ENCODE measurements at places on chromosomes 2 and 18.

GRCh38 chr2:17475286-17475685 is 43.0 kb downstream of the RAD51AP2 start:
- DNase-seq: peak; percentile 68

- peak; percentile 78 for DNase-seq
Measured at GRCh38 chr2:38260469-38260868, 116.6 kb downstream of the ATL2 start.

DNA sequence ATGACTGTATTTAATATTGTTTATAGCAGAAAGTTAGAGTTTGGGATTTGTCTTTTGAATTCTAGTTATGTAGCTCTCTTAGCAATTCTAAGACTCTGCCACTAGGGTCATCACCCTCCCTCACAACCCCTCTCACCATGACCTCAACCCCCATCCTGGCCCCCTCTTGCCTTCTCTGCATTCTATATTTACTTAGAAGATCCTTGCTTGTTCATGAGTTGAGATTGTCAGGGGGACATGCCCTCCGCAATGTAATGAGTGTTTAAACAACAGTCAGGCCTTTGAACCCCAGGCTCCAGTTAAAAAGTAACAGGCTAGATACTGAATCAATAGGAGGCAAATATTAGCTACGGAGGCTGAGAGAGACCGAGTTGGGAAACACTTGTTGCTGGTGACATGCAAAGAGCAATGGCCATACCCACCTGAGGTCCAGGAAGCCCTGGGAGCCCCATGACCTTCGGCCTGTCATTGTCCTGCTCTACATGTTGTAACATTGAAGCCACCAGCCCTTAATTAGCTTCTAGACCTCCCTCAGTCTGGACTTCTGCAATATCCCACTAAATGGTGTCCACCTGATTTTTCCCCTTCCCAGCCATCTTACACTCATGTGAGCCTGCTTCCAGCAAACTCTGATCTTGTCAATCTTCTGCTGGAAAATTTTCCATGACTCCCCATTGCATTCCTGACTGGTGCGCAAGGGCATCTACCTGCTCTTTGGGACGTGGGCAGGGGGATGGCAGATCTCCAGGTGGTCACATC is 221.1 kb downstream of the ALPK2 start:
- no peak for DNase-seq

GRCh38 chr2:241242306-241242705 is 53.8 kb downstream of the ANO7 start:
- no peak for DNase-seq

- no peak for DNase-seq
Measured at GRCh38 chr18:26971409-26971808, 105.9 kb upstream of the AQP4 start.

- no peak for DNase-seq
Measured at GRCh38 chr2:107569496-107569895, 257.2 kb upstream of the RGPD4 start.

GRCh38 chr2:177646791-177647190 is 254.2 kb downstream of the AGPS start:
- DNase-seq: no peak

DNA sequence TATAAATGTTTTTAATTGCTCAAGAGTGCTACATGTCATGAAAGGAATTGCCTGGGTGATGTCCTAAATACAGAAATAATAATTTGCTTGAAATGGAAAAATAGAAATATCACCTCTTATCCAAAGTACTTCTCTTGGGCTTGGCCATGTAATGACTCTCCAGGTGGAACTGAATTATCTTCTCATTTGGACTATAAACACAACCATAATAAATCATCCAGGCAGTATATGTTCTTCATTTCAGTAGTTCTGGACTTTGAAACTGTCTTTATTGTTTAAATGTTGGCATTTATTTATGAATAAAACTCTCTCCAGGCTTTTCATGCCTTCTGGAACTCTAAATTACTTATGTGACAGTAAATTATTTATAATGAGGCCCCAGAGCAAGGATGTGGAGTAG is 40.5 kb downstream of the OXER1 start:
- peak; percentile 16 for DNase-seq

DNA sequence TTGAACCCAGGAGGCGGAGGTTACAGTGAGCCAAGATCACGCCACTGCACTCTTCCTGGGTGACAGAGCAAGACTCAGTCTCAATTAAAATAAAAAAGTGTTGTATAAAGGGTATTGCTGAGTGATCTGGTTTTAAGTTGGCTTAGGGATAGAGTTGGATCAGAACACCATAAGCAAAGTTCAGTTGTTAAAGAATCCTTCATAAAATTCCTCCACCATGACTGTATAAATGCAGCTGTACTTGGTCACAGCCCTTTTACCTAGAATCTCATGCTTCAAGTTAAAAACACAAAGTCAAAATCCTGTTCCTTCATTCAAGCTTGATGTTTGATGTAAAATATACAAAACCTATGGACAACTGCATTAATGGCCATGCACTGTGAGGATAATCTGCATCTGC is 33.4 kb upstream of the PNO1 start:
- DNase-seq: no peak

DNA sequence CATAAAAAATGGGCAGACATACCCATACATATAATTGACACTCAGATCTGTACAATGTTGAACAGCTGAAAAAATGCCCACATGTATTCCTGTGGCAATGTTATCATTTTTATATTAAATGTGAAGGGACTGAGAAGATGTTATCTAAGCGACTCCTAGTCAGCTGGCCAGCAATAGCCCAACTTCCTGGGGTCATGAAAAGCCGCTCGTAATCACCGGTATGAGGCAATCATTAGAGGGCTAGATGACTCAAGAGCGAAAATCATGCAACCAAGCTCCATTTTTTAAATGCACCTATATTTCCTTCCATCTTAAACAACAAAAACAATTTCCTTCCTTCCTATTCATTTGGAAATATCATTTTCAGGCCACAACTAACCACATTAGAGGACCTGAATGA is 274.6 kb upstream of the CCDC68 start:
- DNase-seq: peak; percentile 62

GRCh38 chr2:240983361-240983995 is 14.9 kb upstream of the SNED1 start:
- DNase-seq: no peak

- DNase-seq: no peak
Measured at GRCh38 chr18:60391571-60392226, 19.1 kb upstream of the MC4R start.

DNA sequence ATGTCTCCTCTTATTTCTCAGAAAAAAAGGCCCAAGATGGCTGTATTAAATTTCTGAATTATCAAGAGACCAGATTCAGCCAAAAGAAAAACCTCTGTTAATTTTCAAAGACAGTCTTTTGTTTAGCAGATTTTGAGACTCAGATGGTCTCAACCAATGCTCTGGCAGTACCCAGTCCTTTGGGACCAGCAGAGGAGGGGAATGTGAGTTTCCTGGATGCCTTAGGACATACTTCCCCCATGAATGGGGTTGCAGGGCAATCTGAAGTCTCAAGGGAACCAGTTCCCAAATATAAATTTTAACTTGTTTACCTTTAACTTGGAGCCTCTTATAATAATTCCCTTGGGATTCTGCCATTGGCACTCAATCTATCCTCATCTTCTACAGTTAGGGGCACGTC is 107.8 kb upstream of the ZNF521 start:
- DNase-seq: no peak

GRCh38 chr2:147027436-147027835 is 817.4 kb upstream of the ACVR2A start:
- DNase-seq: no peak

- peak; percentile 73 for DNase-seq
Measured at GRCh38 chr18:77209587-77209986, 40.1 kb upstream of the GALR1 start.

Data from suppressor macrophage treated with lipopolysaccharide for 1 hour (primary cell).